Left ventricle myocardium inferior (tissue), 1 donor: ENCODE measurements at places on chromosomes 11 and 22. TPM values are rescaled to one million over a fixed set of nuclear protein-coding genes. Genes with fewer than 3 reads are reported as not detected.

DNA sequence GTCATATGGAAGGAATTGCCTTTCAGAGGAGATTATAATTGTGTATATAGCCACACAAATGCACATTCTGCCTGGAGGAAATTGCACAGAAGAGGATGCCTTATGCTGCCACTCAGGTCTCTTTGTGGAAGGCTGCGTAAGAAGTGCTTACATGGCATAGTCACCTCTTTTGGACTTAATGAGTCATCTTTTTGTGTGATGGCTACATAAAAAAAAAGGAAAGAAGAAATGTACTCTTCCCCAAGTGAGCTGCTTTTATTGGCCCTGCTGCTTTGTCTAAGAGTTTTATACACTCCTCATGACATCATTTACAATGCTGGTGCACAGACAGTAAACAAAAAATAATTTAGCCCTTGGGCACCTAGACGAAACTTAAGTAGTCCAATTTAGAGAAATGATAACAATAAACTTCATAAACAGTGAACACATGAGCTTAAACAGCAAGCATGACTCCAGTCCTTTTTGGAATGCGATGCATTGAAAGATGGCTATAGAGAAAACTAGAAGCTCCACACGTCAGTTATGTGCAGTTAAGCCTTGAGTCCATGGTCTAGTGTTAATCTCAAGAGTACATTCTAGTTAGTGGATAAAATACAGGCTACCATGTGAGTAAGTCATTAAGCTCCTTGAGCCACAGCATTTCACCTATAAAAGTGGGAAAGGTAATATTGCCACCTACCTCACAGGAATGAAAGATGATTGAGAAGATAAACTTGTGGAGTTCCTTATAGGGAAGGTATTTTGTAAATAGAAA is 12.0 kb downstream of the CSTPP1 start:
- no peak for DNase-seq

DNA sequence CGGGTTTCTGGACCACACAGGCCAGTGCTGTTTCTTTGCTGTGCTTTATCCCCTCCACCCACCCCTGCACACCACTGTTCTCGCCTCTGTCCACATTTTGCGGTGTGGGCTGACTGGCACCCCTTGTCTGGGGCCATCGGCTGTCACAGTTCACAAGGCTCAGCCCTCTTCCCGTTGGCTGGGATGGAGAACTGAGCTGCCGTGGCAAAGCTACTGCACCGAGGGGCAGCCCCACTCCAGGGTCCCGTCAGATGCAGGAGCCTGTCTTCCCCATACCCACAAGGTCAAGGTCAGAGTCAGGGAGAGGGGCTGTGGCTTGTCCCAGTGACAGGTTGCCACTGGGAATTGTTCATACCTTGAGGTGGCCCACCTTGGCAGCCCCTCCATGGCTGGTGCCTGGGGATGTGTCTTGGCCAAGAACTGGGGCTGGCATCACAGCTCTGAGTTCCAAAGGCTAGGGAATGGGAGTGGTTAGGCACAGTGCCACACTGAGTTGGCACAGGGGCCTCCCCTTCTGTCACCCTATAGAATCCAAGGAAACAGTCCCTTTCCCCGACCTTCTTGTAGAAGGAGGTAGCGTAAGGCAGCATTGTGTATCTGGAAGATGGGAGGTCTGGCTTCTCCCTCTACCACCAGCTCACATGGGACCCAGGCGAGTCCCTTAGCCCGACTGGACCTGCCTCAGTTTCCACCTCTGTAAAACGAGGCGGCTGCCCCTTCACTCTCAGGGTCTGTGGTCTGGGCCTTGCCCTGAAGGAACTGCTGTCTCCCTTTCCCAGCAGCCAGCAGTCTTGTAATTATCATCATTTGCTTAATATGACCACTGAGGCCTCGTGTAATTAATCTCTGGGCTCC is 3.4 kb downstream of the GRK2 start:
- DNase-seq, result no peak

DNA sequence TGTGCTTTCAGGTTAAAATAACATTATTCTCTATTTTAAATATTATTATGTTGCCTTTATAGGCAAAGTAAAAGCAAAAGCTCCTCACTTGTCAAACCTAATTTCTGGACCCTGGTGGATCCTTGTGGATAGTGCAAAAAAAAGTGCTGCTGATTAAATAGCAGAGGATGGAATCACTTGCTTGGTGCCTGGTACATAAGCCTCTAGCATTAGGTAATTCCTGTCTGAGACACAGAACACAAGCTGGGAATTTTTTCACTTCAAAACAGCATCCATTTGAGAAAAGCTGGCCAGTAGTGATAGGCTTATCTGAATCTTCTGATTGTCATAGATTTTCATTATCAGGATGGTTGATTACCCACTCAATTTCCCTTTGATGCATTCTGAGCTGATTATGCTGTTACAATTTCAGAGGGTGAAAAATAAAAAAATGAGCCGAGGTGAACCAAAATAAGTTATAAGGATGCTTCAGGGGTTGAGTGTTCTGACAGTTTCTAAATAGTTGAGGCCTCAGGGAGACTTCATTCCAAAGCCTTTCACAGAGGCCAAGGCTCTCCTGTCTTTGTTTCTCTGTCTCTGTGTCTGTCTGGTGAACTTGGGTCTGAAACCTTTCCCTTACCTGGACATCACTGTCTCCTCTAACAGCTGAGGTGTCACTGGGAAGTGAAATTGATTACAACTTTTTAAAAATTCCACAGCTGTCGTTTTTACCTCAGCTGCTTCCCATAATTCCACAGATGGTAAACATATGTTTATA is 242.9 kb downstream of the NELL1 start:
- DNase-seq, result no peak

Gene ADAMTS15
- total RNA-seq, result 22.9 TPM

DNA sequence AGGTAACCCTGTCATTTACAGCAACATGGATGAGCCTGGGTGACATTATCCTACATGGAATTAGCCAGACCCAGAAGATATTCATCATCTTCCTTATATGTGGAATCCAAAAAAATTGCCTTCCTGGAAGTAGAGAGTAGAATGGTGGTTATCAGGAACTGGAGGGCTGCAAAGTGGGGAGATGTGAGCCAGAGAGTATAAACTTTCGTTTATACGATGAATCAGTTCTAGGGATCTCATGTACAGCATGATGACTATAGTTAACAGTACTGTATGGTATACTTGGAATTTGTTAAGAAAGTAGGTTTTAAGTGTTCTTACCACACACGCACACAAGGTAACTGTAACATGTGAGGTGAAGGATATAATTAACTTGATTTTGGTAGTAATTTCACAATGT is 79.1 kb downstream of the TBC1D22A start:
- DNase-seq, result no peak

Gene SYT13
- total RNA-seq, result 5.9 TPM

Gene PRR33
- total RNA-seq, result 2.4 TPM

GRCh38 chr11:1845561-1846452 is 7.0 kb downstream of the TNNI2 start:
- DNase-seq, result no peak

GRCh38 chr11:88250566-88251242 is 75.5 kb upstream of the RAB38 start:
- no peak for DNase-seq

DNA sequence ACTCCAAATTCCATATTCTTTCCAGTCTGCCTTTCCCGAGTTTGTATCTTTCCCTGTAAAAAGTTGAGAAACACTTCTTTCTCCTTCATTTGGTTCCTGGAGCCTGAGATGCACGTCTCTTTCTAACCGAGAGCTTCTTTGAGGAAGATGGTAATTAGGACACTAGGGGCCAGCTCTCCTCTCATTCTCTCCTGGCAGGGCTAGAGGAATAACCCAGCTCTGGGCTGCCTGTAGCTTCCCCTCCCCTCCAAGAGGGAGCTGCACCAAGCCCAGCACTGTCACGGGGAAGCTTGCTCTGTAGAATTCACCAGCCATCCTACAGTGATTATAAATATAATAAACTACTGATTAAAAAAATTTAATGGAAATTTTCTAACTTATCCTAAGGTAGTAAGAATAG is 26.9 kb downstream of the UBASH3B start:
- no peak for DNase-seq

- DNase-seq, result peak; percentile 88
These were observed 847 bp downstream of the ME3 start for GRCh38 chr11:86671531-86672006.

DNA sequence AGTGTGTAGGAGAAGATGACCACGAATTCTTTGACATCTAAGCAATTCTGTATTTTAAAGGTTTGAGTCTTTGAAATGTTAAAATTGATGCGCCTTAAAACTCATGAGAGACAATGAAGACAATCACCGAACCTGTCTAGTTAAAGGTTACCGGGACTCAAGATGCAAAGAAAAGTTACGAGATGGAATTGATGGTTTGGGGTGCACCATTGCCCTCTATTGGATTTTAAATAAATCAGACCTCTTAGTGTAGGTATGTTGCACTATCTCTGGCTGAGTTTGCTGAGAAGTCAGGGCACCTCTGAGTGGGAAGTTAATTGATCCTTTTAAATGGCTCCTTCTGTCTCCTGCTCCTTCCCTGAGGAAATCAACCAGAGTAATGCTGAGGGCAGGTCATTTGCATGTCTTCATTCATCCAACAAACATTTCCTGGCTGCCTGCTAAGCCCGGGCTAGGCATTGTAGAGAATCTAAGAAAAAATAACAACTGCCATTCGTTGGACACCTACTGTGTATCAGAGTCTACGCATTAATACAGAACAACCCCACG is 19.4 kb upstream of the TMA7B start:
- no peak for DNase-seq

Gene OR2D2
- total RNA-seq, result not detected

GRCh38 chr11:84130646-84131427 is 844.7 kb upstream of the CCDC90B start:
- no peak for DNase-seq

Gene IL10RA
- total RNA-seq, result 5.0 TPM

DNA sequence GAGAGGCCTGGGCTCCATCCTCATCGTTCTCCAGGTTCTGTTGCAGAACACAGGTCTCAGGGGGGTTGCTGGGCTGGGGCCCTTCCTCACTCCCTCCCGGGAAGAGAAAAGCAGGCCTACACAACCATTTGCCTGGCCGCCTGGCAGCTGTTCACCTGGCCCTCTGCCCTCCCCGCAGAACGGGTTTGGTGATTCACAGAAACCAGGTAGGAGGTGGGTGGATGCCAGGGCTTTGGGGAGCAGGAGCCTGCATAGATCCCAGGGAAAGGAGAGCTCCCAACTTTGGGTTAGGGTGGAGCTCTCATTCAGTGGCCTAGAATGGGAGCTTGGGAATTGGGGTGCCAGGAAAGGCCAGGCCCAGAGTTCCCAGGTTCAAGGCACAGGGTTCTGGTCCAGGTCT is 995 bp downstream of the TMEM134 start:
- no peak for DNase-seq

Gene MS4A14
- total RNA-seq, result 1.1 TPM

- no peak for DNase-seq
These were observed 30.6 kb downstream of the EXPH5 start for GRCh38 chr11:108562746-108563581.

DNA sequence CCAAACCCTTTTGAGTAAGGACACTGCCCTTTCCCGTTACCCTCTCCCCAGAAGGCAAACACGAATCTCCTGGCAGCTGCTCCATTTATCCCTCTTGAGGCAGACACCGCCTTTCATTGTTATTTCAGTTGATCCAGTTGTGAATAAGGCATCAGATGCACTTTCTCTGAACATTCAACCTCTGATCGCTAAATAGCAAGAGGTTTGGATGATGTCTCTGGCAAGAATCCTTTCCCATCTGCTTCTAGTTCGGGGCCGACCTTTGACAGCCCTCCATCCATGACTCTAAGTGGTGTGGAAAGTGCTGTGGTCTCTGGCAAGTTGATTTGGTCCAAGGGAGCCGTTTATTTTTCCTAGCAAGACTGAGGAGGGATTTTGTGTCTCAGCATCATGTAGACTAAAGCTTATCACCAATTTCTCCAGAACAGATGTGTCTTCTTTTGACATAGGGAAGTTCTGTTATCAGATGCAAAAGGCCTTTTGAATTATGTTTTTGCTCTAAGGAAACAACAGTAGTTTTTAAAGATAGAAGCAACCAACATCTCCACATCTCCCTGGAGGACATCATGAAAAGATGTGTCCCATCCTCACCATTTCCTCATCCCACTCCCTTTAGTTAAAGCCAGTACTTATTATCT is 123.6 kb downstream of the CCDC34 start:
- DNase-seq, result peak; percentile 21

Gene TYR
- not detected for total RNA-seq

GRCh38 chr11:131063638-131064037 is 147.4 kb upstream of the SNX19 start:
- no peak for DNase-seq

- DNase-seq, result no peak
These were observed 619.0 kb downstream of the OPCML start for GRCh38 chr11:132913295-132913694.

- no peak for DNase-seq
These were observed 2.6 kb downstream of the PLA2G3 start for GRCh38 chr22:31137721-31138120.

DNA sequence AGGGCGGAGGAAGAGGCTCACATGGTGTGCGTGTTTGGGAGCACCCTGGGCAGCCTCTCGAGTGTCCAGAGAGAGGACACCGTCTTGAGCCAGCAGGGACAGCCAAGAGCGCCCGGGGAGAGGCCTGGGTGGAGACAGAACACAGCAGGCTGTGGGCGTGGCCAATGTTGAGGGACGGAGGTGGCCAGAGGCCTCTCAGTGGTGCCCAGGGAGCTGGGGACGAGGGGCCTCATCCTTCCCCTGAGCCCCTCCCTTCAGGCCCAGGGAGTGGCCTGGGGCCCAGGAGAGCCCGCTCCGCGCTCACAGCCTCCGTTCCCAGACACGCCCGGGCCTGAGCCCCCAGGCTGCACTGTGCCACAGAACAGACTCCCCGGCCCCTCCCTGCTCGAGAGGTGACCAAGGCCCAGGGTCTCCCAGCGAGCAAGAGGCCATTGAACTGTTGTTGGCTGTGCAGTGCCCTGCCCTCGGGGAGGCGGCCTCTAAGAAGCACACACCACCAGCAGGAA is 48.4 kb downstream of the CDKN1C start:
- DNase-seq, result peak; percentile 73

- DNase-seq, result no peak
These were observed 16.9 kb downstream of the CTTN start for GRCh38 chr11:70415191-70415590.

DNA sequence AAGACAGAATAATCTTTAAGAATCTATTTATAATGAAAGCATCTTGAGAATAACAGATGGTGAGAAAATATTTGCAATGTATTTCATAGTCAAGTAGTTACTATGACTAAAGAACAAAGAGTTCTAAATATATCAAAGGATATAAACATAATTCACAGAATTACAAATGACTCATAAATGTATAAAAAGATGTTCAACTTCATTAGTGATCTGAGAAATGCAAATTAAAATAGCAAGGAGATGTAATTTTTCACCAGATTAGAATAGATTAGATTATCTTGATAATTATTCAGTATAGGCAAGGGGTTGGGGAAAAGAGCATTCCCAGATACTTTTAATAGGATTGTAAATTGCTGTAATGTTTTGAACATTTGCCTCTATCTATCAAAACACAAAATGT is 30.1 kb upstream of the PAMR1 start:
- no peak for DNase-seq

- DNase-seq, result no peak
These were observed 15.3 kb downstream of the CSTPP1 start for GRCh38 chr11:46951864-46952263.

Gene LRP4
- 22.0 TPM for total RNA-seq

Gene RFPL3
- not detected for total RNA-seq

Gene FIBIN
- total RNA-seq, result 10.5 TPM

Gene C11orf91
- not detected for total RNA-seq

GRCh38 chr11:125289419-125290098 is 125.0 kb downstream of the PKNOX2 start:
- DNase-seq, result no peak

Gene SMTN
- total RNA-seq, result 245 TPM

Gene SLC22A6
- total RNA-seq, result not detected

Gene CBLIF
- not detected for total RNA-seq
